ENCODE measurements at places on chromosomes 6 and 20.

- no peak for DNase-seq
Measured at GRCh38 chr6:106844930-106845329, 129.6 kb downstream of the CD24 start.

- DNase-seq: no peak
Measured at GRCh38 chr6:14719270-14719669, 526.6 kb upstream of the JARID2 start.

DNA sequence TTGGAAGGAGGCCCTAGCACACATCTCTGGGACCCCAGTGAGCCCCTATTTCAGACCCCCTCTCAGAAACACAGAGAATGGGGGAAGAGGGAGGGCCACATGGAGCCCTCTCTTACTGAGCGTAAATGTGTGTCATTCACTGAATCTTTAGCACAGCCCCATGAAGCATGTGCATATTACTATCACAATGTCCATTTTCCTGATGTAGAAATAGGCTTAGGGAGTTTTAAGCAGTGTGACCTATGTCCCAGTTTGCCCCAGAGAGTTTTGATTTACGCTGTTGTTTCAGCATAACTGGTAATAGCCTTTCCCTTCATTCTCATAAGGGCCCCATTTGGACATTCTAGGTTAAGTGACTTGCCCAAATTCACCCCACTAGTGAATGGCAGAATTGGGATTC, 25.0 kb upstream of the TCP11 start:
- DNase-seq: no peak

- DNase-seq: no peak
Measured at GRCh38 chr20:61760731-61761130, 304.9 kb downstream of the TAF4 start.

GRCh38 chr6:169803816-169804340, 52.5 kb downstream of the ERMARD start:
- DNase-seq: no peak

- no peak for DNase-seq
Measured at GRCh38 chr20:39291301-39291700, 329.2 kb downstream of the DHX35 start.

DNA sequence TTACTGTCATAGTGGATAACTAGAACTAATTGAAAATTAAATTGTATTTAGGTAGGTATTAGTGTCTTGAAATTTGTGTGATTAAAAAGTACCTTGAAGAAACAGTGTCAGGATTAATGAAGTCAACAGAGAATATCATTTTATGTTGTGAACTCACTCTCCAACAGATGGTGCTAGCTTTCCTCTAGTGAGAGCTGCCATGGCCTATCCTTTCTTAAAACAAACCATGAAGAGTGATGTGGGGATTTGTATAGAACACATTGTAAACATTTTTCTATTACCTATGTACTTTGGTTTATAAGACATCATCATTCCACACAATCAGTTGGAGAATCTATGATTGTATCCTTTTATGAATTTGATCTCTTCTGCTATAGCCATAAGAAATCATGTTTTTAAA, 4.8 kb upstream of the SRSF12 start:
- peak; percentile 46 for DNase-seq

All from T-cell (primary cell).